ENCODE measurements at places on chromosomes 6 and 20.

GRCh38 chr20:37925265-37926165 lies 22.6 kb downstream of the VSTM2L start:
- no peak for DNase-seq

GRCh38 chr6:142885182-142885867 lies 59.7 kb downstream of the HIVEP2 start:
- no peak for DNase-seq

DNA sequence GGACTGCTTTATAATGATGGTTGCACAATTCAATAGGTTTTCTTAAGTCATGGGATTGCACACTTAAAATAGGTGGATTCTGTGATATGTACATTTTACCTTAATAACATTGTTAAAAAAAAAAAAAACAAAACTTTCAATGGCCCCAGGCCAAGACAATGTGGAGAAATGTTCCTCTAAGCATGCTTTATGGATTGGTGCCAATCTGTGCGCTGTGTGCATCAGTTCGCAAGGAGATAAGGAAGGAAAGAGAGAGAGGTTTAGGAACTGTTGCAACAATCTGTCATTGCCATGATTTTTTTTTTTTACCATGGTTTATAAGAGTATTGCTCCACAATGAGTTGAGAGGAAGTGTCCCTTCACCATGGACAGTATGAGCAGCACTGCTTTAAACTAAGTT lies 399.6 kb downstream of the PTPRT start:
- DNase-seq = no peak

DNA sequence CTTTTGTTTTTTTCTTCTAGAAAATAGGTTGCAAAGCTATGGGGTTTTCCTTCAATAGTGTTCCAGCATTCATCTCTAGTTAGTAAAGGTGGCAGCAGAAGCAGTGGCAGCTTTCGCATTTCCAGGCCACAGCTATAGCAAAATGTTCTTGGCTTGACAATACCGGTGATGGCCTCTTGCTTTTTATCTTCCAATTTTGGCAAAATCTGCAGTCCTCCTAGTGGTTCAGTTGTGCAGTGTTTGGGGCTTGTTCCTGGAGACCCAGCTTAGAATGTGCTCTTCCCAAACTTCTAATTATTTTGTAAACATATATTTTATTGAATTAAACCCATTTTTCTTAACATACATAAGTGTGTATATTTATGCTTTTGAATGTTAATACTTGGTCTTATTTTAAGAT lies 370.6 kb upstream of the MAN1A1 start:
- peak; percentile 36 for DNase-seq

DNA sequence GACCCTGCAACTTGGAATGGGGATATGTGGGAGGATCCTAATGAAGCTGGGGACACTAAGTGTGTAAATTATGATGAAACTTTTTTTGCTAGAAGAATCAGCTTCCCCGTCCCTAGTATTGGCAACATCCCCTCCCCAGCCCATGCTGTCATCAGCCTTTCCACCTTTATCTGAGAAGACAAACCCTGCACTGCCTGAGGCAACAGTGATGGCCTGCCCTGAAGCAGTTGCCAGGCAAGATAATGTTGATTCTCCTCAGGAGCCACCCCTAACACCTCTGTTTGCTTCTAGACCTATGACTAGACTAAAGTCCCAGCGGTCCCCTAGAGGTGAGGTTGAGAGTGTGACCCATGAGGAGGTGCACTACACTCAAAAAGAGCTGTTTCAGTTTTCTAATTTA lies 27.1 kb downstream of the MICA start:
- DNase-seq = no peak

DNA sequence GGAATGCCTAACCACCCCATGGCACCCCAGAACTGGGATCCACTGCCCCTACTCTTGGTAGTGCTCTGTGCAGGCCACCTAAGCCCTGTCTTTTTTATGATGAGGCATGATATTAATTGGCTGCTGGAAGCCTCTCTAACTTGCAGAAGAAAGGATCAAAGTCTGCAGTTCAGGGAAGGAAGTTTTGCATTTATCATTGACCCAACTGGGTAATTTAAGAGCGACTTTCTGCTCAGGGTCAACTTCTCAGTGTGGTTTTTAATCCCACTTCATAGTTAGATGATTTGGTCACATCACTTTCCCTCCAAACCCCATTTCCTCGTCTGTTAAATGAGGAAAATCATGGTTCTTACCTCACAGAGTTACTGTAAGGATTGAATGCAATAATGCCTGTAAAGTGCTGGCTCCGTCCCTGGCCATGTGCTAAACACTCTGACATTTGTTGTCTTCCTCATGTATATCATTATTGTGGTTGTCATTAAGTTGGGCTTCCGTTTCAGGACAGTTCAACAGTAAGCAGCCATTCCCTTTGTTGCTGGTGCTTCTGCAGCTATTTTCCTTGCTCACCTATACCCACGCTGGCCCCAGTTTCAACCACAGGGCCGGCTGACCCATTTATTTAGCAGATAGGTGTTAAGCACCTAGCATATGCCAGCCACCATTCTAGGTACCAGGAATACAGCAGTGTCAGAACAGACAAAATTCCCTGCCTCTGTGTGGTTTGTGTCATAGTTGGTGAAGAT lies 14.2 kb downstream of the E2F3 start:
- DNase-seq = no peak

GRCh38 chr6:73049971-73050594 lies 175.2 kb downstream of the KHDC1L start:
- no peak for DNase-seq

- DNase-seq = peak; percentile 98
Measured at GRCh38 chr6:138036111-138036510, 71.1 kb downstream of the PERP start.

GRCh38 chr6:117506180-117506835 lies 23.8 kb downstream of the DCBLD1 start:
- no peak for DNase-seq

- DNase-seq = peak; percentile 46
Measured at GRCh38 chr20:59948828-59949720, 8.9 kb downstream of the FAM217B start.

GRCh38 chr6:75143191-75143590 lies 62.7 kb downstream of the COL12A1 start:
- DNase-seq = no peak

DNA sequence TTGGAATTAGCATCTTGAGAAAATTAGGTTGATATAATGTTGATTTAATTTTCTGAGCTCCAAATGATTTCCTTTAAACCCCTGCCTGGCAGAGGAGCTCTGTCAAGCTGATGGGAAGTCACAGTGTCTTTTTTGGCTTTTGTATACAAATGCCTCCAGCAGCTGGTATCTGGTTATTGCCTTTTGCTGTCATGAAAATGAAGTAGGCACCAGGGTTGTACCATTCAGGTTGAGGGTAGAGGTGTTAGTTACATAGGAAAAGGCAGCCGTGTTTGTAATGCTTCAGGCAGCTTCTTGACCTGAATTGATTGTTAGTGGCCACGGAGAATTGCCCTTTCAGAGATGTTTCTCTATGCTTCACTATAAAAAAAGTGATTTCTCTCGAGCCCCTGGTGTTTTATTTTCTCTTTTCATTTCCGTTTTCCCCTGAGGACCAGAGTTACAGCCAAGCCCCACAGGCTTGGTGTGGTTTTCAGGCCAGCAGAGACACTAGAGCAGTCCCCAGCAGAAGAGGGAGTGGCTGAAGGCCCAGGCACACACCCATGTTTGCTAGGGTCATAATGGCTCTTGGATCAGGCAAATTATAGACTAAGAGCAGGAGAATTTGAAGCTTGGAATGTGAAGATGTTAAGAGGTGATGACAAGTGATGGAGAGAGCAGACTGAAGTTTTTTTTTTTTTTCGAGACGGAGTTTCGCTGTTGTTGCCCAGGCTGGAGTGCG lies 21.6 kb downstream of the CMTR1 start:
- no peak for DNase-seq

GRCh38 chr20:41696428-41696827 lies 78.3 kb upstream of the CHD6 start:
- no peak for DNase-seq

- no peak for DNase-seq
Measured at GRCh38 chr20:63956664-63957003, 418 bp upstream of the UCKL1 start.

GRCh38 chr6:71012866-71013469 lies 56.1 kb upstream of the B3GAT2 start:
- peak; percentile 89 for DNase-seq
